Upper lobe of right lung (tissue), 1 donor: ENCODE measurements at places on chromosomes 4 and X. TPM values are rescaled to one million over a fixed set of nuclear protein-coding genes. Genes with fewer than 3 reads are reported as not detected.

DNA sequence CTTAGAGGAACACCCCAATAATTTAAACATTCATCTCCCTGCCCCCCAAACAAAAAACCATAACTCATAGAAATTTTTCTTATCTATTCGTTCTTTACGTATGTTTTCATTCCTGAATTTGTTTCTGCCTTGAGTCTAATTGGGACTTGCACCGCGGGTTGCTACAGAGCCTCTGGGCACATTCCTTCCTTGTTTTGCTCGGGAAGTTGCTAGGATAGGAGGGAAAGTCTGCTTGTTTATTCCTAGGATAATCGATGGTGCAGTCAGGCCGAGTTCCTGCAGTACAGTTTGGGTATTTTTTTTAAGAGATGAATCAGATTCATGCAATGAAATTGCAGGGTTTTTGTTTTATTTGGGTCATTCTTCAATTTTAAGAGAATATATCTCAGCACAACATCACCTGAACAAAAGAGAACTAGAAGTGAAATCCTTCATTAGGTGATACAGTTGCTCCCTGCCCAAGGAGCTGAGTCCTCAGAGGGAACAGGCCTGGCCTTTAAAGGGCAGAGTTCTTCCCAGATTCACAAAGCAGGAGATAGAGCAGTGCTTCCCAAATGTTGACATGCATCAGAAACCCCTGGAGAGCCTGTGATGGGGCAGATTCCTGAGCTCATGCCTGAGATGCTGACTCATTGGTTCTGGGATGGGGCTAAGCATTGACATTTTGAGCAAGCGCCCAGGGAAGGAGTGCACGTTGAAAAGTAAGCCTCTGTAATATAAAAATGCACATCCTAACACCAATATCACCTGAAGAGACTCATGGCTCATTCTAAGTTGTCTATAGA lies 114.9 kb upstream of the FAM9B start:
- no peaks in the 10 kb centered on the region for H3K4me1 ChIP-seq
- no peak for DNase-seq

GRCh38 chrX:70445951-70446350 lies 1.3 kb downstream of the DLG3 start:
- H3K27me3 ChIP-seq = peaks cover 5% of the 10 kb centered on the region
- DNase-seq = no peak
- no peaks in the 10 kb centered on the region for H3K36me3 ChIP-seq
- H3K27ac ChIP-seq = no peak overlapping the region

NIPAL1 gene
- 2.0 TPM for total RNA-seq

SSX3 gene
- not detected for total RNA-seq

TEX13B gene
- total RNA-seq = not detected

GRCh38 chrX:22739276-22739675 lies 260.5 kb upstream of the DDX53 start:
- H3K4me3 ChIP-seq = no peak overlapping the region
- DNase-seq = no peak
- H3K27me3 ChIP-seq = no peaks in the 10 kb centered on the region

GRCh38 chr4:81421346-81422218 lies 50.1 kb downstream of the RASGEF1B start:
- H3K36me3 ChIP-seq = peaks cover 18% of the 10 kb centered on the region
- H3K4me1 ChIP-seq = no peaks in the 10 kb centered on the region
- DNase-seq = no peak

GRCh38 chr4:160372390-160372789 lies 1269.5 kb downstream of the RAPGEF2 start:
- no peak for DNase-seq
- no peak overlapping the region for H3K4me3 ChIP-seq
- H3K36me3 ChIP-seq = no peaks in the 10 kb centered on the region
- H3K27me3 ChIP-seq = no peaks in the 10 kb centered on the region

DNA sequence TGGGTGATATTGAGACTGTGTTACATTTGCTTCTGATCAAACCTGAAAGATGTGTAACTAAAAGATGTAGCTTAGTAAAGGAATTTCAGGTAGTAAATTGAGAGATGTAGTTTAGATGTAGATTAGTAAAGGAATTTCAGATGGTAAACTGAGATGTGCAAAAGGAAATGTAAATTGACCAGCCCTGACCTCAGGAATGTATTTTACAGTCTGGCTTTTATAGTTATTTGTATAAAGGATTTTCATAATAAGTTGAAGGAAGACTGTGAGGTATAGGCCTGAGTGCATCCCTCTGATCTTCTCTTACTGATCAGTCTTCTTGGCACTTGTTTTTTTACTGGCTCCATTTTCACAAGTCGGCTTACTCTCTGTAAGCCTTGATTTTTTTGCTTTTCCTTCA lies 3.2 kb downstream of the KLHL2 start:
- no peak overlapping the region for H3K4me3 ChIP-seq
- H3K27ac ChIP-seq = no peak overlapping the region
- H3K4me1 ChIP-seq = peaks cover 24% of the 10 kb centered on the region
- DNase-seq = no peak

DNA sequence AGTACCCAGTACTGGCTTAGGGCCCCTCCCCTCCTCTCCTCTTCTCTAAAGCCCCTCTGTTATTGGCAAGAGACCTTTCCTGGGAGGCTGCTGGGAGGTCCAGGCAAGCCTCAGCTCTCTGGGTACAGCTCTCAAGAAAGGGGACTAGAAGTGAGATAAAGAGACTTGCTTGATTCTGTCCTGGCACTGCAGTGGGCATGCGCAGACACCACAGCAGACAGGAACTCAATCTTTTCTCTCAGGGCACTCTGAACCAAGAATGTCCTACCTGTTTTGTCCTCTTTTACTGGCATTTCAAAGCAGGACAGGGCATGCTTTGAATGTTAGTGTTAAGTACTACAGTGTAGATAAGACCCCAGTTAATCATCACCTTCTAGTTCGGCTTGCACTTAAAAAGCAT lies 74.9 kb downstream of the NYX start:
- peaks cover 7% of the 10 kb centered on the region for H3K36me3 ChIP-seq
- no peaks in the 10 kb centered on the region for H3K27me3 ChIP-seq
- no peaks in the 10 kb centered on the region for H3K4me1 ChIP-seq
- no peak for DNase-seq
- H3K4me3 ChIP-seq = no peak overlapping the region
- H3K27ac ChIP-seq = no peak overlapping the region

DMP1 gene
- not detected for total RNA-seq

- no peaks in the 10 kb centered on the region for H3K27me3 ChIP-seq
- peaks cover 10% of the 10 kb centered on the region for H3K36me3 ChIP-seq
- no peak overlapping the region for H3K27ac ChIP-seq
- no peak overlapping the region for H3K4me3 ChIP-seq
Observed at GRCh38 chr4:186702297-186702696, 21.4 kb downstream of the FAT1 start.

ZFP42 gene
- 0.26 TPM for total RNA-seq

ADRA2C gene
- 7.3 TPM for total RNA-seq

- no peaks in the 10 kb centered on the region for H3K4me1 ChIP-seq
- no peak overlapping the region for H3K4me3 ChIP-seq
- no peaks in the 10 kb centered on the region for H3K27me3 ChIP-seq
Observed at GRCh38 chr4:174935607-174936006, 17.4 kb downstream of the ADAM29 start.

KIT gene
- 33.3 TPM for total RNA-seq

DNA sequence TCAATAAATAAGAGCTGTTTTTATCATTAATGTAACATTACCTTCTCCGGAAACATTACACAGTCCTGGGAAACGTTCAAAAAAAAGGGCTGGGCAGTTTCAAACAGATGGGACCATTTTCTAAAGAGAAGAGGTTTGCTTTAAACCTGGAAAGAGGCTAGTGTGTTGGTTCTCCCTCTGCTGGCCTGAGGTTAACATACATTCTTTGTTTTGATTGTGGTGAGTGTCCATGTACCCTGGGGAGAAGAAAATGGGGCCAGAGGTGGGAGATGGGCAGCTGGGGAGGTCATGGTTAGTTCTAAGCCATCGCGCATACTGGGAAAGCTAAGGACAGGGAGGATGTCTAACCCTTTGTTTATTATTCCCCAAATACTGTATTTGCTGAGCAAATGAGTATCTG lies 194.7 kb downstream of the CPEB2 start:
- H3K27me3 ChIP-seq = no peaks in the 10 kb centered on the region
- no peaks in the 10 kb centered on the region for H3K4me1 ChIP-seq
- H3K4me3 ChIP-seq = no peak overlapping the region
- DNase-seq = no peak
- H3K36me3 ChIP-seq = no peaks in the 10 kb centered on the region

GRCh38 chr4:123806056-123806455 lies 409.5 kb downstream of the SPRY1 start:
- H3K27ac ChIP-seq = no peak overlapping the region
- H3K4me1 ChIP-seq = no peaks in the 10 kb centered on the region
- no peaks in the 10 kb centered on the region for H3K27me3 ChIP-seq
- DNase-seq = no peak

DNA sequence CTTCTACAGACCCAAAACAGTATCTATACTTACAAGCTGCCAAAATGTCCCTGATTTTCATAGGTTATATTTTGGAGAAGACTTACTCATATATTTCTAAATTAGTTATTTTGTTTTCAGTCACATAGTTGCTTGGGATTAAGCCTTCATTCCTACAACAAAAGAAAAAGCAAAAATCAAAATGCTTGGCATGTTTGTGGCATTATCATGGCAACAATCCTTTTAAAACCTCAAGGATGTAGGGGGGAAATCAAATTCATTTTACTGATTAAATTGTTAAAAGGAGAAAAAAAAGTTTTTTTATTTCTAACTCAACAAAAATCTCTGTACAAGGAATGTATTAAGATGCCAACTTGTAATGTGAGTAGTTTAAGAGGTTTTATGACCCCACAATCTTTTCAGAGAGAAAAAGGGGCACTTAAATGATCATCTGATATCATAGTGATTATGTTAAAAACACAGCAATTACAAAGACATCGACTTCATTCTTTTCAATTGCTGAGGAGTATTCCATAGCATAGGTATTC lies 23.5 kb downstream of the TXK start:
- H3K27ac ChIP-seq = no peak overlapping the region
- H3K4me3 ChIP-seq = no peak overlapping the region
- no peaks in the 10 kb centered on the region for H3K4me1 ChIP-seq
- no peaks in the 10 kb centered on the region for H3K36me3 ChIP-seq
- no peak for DNase-seq

DNA sequence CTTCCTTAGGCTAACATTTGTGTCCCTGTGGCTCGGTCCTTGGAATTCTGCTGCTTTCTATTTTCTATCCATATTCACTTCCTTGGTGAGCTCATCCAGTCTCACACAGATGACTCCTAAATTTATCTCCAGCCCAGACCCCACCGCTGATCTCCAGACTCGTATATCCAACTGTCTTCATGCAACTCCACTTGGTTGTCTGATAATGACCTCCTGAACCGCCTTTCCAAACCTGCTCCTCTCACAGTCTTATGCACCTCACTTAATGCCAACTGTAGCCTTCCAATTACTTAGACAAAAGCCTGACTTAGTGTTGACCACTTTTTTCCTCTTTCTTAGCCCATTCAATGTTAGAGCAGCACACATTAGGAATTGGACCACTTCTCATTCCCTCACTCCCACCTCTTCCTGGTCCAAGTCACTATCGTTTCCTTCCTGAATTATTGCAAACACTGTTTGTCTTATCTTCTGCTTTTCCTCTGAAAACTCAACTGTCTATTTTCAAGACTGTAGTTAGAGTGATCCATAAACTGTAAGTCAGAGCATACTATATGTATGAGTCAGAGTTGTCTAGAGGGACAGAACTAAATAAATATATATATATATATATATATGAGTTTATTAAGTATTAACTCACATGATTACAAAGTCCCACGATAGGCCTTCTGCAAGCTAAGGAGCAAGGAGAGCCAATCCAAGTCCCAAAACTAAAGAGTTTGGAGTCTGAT lies 292.5 kb downstream of the UNC5C start:
- no peaks in the 10 kb centered on the region for H3K4me1 ChIP-seq
- H3K4me3 ChIP-seq = no peak overlapping the region
- no peak for DNase-seq
- no peaks in the 10 kb centered on the region for H3K27me3 ChIP-seq
- H3K36me3 ChIP-seq = no peaks in the 10 kb centered on the region
- H3K27ac ChIP-seq = no peak overlapping the region

MID1IP1 gene
- total RNA-seq = 83.6 TPM

DNA sequence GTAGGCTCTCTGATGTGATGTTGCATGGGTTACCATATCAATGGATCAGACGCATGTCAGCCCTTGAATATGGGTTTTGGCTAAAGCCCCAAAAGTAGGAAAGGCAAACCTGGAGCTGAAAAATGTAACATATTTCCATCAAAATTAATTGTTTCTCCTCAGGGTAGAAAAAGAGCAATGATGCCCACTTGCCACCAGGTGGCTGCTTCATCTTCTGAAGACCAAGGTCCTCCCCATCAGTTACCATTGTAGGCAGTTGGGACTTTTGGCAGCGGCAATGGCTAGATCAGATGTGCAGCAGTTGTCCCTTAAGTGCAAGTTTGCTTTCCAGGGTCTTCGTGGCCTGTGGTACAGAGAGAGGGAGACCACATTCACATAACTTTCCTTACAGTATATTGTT lies 118.2 kb downstream of the NAF1 start:
- H3K4me3 ChIP-seq = no peak overlapping the region
- no peak for DNase-seq
- H3K27ac ChIP-seq = no peak overlapping the region
- no peaks in the 10 kb centered on the region for H3K36me3 ChIP-seq
- H3K27me3 ChIP-seq = no peaks in the 10 kb centered on the region
- no peaks in the 10 kb centered on the region for H3K4me1 ChIP-seq

GRCh38 chrX:65696613-65697012 lies 29.2 kb downstream of the MSN start:
- no peak overlapping the region for H3K4me3 ChIP-seq
- no peak for DNase-seq
- H3K27ac ChIP-seq = peak overlapping the region; percentile 60
- H3K27me3 ChIP-seq = no peaks in the 10 kb centered on the region
- no peaks in the 10 kb centered on the region for H3K36me3 ChIP-seq

GRCh38 chrX:40120838-40121580 lies 23.3 kb upstream of the BCOR start:
- no peak overlapping the region for H3K27ac ChIP-seq
- no peaks in the 10 kb centered on the region for H3K27me3 ChIP-seq
- no peak for DNase-seq
- no peak overlapping the region for H3K4me3 ChIP-seq
- H3K4me1 ChIP-seq = no peaks in the 10 kb centered on the region

- H3K36me3 ChIP-seq = peaks cover 14% of the 10 kb centered on the region
- H3K4me1 ChIP-seq = no peaks in the 10 kb centered on the region
- no peak for DNase-seq
- peak overlapping the region; percentile 66 for H3K4me3 ChIP-seq
- peak overlapping the region; percentile 92 for H3K27ac ChIP-seq
Observed at GRCh38 chrX:149505671-149506070, 565 bp upstream of the IDS start.
